ENCODE measurements at places on chromosomes 2 and 18. TPM values are rescaled to one million over a fixed set of nuclear protein-coding genes. Genes with fewer than 3 reads are reported as not detected.

Gene C2orf15
- total RNA-seq, result 5.6 TPM

Gene DGKD
- total RNA-seq, result 20.7 TPM

Gene PDK1
- total RNA-seq, result 30.7 TPM

Gene RUFY4
- total RNA-seq, result not detected

Gene DSC3
- total RNA-seq, result 0.69 TPM

Gene GREB1L
- 7.5 TPM for total RNA-seq

Gene LPIN2
- total RNA-seq, result 56.0 TPM

Gene AQP12B
- total RNA-seq, result not detected

Gene ABCG8
- not detected for total RNA-seq

Gene CIB4
- not detected for total RNA-seq

- DNase-seq, result peak; percentile 56
These were observed 77.8 kb upstream of the SPOPL start for GRCh38 chr2:138423745-138424144.

- peak; percentile 12 for DNase-seq
These were observed 54.4 kb downstream of the SLC4A3 start for GRCh38 chr2:219681694-219682300.

DNA sequence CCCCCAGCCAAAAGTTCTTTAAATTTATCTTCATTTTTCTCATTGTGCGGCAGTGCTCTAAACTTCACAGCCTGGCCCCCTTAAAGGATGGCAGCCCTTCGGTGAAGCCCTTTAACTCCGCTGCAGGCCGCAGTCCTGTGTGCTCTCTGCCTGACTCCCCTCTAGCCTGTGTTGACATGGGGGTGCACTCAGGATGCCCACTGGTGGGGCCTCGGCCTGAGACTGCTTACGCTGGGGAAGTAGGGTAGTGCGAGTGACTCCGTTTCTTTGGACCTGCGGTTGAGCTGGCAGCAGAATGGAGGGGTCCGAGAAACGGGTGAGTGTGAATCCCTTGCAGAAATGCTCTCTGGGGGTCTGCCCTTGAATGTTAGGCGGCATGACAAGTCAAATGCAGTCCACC lies 5.6 kb downstream of the RAB12 start:
- no peak for DNase-seq

DNA sequence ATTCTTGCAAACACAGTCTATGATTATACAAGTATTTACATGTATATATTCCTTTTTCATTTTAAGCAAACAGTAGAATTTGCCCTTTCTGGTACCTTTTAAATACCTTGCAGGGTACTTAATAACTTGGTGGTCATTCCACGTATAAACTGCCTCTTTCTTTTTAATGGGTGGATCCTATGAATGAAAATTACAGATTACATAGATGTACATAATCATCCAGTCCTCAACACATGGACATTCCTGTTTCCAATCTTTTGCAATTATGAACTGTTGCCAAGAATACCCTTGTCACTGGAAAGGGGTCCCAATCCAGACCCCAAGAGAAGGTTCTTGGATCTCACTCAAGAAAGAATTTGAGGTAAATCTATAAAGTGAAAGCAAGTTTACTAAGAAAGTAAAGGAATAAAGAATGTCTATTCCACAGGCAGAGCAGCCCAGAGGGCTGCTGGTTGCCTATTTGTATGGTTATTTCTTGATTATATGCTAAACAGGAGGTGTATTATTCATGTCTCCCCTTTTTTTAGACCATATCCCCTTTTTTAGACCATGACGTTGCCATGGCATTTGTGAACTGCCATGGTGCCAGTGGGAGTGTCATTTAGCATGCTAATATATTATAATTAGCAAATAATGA lies 7.7 kb upstream of the CCNT2 start:
- no peak for DNase-seq

DNA sequence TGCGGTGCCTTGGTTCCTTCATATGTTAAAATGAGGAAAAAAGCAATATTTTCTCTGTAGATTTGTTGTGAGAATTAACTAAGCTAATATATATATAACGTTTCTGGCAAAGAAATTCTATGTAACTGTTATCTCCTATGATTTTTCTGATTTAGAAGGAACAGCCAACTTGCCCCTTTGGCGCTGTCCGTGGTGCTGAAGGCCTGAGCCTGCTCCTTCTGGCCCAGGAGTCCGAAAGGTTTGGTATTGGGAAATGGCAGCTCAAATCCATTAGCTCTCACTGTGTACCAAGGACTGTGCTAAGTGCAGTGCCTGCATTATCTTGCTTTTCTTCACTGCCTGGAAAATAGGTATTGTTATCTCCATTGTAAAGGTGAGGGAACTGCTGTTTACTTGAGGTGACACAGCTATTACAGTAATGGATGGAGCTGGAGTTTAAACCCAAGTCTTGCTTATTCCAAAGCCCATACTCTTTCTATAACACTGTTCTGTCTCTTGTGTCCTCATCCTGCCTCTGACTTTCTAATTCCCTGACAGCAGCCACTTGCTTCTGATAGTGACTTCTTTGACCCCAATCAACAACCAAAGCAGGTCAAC lies 52.2 kb downstream of the C1QL2 start:
- peak; percentile 23 for DNase-seq

- DNase-seq, result no peak
These were observed 233.0 kb downstream of the ACTR3 start for GRCh38 chr2:114122930-114123329.

DNA sequence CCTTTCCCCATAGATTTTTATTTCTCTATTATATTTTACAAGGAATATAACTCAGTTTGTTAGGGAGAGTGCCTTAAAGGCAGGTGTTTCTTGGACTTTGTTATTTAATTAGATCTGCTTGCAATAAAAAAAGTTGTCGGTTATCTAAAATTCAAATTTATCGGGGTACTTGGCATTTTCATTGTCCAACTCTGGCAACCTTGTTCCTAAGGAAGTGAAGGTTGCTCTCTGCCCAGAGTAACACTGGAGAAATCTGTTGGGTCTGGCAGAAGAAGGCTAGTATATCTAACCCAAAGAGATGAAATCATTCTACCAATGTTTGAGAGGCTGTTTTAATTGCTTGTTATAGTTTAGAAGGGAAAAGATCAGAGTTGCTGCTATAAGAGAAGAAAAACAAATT lies 42.8 kb upstream of the TTR start:
- no peak for DNase-seq

DNA sequence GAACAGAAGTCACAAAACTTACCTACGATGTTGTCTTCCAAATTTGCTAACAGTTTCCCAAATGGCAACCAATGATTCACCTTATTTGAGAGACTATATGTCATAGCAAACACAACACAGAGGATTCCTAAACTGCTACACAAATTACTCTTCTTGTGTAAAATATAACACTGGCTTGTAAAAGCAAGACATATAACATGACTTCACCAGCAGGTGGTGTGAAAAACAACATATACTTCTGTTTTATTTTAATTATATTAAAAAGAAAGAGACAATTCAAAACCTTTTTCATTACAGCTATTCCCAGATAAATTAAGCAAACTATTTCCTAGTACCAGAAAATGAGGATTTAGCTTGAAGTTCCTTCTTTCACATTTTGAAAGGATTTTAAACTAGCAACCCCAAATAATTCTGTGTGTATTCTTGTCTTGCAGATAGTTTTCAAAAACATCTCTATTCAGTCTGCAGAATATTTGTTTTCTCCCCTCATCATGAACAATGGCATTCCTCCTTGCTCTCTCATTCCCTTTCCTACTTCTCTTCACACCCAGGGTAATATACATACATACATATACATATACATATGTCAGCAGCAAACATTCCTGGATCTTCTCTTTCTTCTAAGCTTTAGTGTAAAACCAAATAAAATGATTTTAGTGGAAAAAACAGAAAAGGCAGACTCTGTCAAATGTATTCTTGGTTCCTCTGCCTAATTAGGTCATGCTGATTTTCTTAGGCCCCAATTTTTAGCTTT lies 62.1 kb downstream of the SCN3A start:
- DNase-seq, result peak; percentile 47

GRCh38 chr2:44599130-44599529 lies 237.4 kb downstream of the CAMKMT start:
- no peak for DNase-seq

GRCh38 chr18:47317824-47318508 lies 66.5 kb upstream of the SKOR2 start:
- DNase-seq, result no peak

GRCh38 chr2:197159661-197160211 lies 150.8 kb downstream of the ANKRD44 start:
- DNase-seq, result peak; percentile 90

- DNase-seq, result no peak
These were observed 8.8 kb downstream of the PASK start for GRCh38 chr2:241140445-241140840.

DNA sequence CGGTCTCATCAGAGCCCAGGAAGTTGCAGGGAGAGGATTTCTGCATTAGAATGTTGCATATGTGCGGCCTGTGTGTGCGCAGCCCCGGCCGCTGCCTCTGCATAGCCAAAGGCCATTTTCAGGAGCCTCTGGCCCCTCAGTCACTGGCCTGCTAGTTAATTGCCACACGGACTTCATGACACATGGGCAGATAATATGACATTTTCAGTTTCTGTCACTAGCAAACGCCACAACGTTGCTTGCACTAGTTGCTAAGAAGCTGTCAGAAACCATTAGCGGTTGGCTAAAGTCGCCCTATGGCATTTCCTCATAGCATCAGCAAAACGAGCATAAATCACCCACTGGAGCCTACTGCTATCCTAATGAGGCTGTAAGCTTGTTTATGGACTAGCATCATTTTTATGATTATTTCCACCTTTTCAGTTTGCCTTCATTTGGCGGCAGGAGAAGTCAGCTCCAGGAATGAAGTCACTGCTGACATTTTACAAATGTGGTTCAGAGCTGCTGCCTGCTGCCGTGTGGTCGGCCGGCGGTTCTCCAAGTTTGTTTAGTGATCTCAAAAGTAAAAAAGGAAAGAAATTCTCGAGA lies 73.7 kb downstream of the MEIS1 start:
- DNase-seq, result no peak

DNA sequence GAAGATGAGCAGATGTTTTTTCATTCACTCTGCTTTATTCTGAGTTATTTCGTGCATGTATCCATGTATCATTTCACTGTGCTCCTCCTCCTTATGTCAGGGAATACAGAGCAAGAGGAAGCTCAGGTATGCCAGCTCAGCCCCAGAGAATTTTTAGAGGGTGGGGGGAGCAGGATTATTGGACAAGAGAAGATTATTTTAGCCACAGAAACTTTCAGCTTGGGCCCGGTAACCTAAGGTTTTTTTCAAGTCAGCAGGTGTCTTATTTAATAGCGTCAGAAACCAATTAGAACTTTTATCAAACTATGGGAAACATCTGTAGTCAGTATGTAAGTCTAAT lies 232.9 kb upstream of the SIX3 start:
- DNase-seq, result no peak

GRCh38 chr2:189426886-189427285 lies 14.4 kb upstream of the WDR75 start:
- DNase-seq, result no peak

DNA sequence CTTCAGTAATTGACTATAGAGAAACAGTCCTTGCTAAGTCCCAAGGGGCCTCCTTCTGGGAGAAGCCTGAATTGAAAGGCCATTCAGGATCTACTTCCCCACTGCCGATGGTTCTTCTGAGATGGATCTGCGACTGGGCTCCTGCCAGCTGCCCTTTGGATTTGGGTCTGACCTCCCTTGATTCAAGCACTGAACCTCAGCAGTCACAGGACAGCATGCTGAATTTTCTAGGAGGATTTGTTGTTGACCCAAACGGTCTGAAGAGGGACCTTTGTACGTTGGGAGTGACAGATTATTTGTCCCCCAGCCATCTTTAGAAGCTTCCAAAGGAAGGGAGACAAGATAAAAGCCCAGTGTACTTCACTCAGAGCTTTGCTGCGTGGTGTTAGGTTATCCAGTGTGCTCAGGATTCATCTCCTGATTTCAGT lies 67.1 kb downstream of the NXPH2 start:
- DNase-seq, result no peak

- DNase-seq, result peak; percentile 88
These were observed 58.7 kb upstream of the PEX13 start for GRCh38 chr2:60958800-60959199.

DNA sequence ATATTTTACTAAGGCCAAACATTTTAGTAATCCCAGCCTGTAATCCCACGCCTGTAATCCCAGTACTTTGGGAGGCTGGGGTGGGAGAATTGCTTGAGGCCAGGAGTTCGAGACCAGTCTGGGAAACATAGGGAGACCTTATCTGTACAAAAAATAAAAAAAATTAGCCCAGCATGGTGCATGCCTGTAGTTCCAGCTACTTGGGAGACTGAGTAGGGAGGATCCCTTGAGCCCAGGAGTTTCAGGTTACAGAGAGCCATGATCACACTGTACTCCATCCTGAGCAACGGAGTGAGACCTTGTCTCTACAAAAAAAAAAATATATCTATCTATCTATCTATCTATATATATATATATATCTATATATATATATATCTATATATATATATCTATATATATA lies 19.1 kb downstream of the KLHL23 start:
- no peak for DNase-seq

GRCh38 chr2:1714291-1715064 lies 29.8 kb downstream of the PXDN start:
- DNase-seq, result no peak

GRCh38 chr2:171985076-171985475 lies 14.7 kb upstream of the METAP1D start:
- no peak for DNase-seq

GRCh38 chr18:69985239-69985638 lies 37.6 kb upstream of the CD226 start:
- DNase-seq, result no peak
